Activated CD4-positive, alpha-beta T cell treated with anti-CD3 and anti-CD28 coated beads, Interleukin-2, amount 50 U/mL, for 1 hour (primary cell): ENCODE measurements at places on chromosomes 7 and 10.

GRCh38 chr10:14838582-14839304 lies 637 bp downstream of the HSPA14 start:
- DNase-seq, result peak; percentile 17

GRCh38 chr10:11255796-11256444 lies 238.2 kb downstream of the CELF2 start:
- no peak for DNase-seq

- no peak for DNase-seq
Observed at GRCh38 chr10:100038561-100039071, 28.9 kb upstream of the DNMBP start.

GRCh38 chr7:157089100-157089610 lies 49.6 kb upstream of the UBE3C start:
- no peak for DNase-seq

GRCh38 chr10:70795613-70796012 lies 10.4 kb upstream of the TBATA start:
- DNase-seq, result no peak

DNA sequence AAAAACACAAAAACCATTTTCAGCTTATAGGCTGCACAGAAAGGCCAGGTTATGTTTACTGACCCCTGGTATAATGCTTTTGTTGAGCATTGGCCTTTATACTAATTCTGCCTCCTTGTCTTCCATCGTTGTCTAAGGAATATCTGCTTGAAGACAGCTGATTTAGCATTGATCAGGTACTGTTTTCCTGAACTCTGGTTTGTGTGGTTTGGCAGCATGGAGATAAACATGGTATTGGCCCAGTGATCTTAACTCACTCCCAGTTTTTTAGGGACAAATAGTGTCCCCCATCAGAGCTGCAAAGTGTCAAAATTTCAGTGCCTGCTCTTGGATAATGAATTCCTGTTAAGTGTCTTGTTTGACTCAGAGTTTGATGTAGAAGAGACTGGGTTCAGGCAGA lies 100.8 kb downstream of the SND1 start:
- DNase-seq, result no peak

GRCh38 chr7:151058781-151059366 lies 515 bp upstream of the SLC4A2 start:
- DNase-seq, result no peak

DNA sequence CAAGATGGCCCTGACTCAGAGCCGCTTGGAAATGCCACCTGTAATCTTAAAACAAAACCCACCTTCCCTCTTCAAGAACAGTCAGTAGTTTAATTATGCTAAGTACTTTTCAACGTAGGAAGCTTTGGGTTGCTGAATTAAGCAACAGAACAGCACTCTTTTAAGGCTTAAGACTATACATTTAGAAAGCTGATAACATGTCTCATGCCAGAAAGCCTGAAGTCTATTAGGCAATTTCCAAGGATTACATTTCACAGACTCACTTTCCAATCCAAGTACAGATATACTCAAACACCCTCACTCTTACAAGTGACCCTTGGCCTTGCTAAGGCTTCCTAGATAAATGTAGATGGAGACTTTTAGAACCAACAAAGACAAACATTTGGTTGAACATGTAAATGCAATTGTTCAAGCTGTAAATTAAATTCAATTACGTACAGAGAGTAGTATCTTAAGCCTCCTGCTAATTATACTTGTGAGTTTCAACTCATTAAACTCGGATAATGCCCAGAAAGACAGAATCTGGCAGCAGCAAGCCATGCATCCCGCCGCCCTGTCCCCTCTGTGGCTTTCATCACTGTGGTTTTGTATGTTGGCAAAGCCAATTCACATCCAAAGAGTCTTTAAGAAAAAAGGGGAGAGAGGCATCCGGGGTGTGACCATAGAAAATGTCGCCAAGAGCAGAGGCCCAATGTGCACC lies 283.1 kb upstream of the NRP1 start:
- no peak for DNase-seq

GRCh38 chr10:48797830-48798229 lies 113.2 kb downstream of the WDFY4 start:
- DNase-seq, result no peak
